ENCODE measurements at places on chromosomes 16 and 17.

DNA sequence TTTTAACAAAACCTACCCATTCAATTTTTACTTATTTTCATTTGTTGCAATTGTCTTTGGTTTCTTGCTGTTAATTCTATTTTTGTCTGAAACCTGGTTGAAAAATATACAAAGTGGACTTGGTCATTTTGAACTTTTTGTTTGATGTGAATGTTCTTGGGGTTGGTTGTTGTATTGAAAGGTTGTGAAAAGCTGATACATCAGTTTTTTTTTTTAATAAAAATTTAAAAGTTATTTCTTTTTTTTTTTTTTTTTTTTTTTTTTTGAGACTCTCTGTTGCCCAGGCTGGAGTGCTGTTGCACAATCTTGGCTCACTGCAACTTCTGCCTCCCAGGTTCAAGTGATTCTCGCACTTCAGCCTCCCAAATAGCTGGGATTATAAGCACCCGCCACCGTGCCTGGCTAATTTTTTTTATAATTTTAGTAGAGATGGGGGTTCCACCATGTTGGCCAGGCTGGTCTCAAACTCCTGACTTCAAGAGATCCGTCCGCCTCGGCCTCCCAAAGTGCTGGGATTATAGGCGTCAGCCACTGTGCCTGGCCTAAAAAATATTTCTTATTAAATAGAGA, 28.9 kb downstream of the WIPF2 start:
- DNase-seq = no peak

GRCh38 chr16:51012396-51012795, 138.7 kb downstream of the SALL1 start:
- DNase-seq = no peak

DNA sequence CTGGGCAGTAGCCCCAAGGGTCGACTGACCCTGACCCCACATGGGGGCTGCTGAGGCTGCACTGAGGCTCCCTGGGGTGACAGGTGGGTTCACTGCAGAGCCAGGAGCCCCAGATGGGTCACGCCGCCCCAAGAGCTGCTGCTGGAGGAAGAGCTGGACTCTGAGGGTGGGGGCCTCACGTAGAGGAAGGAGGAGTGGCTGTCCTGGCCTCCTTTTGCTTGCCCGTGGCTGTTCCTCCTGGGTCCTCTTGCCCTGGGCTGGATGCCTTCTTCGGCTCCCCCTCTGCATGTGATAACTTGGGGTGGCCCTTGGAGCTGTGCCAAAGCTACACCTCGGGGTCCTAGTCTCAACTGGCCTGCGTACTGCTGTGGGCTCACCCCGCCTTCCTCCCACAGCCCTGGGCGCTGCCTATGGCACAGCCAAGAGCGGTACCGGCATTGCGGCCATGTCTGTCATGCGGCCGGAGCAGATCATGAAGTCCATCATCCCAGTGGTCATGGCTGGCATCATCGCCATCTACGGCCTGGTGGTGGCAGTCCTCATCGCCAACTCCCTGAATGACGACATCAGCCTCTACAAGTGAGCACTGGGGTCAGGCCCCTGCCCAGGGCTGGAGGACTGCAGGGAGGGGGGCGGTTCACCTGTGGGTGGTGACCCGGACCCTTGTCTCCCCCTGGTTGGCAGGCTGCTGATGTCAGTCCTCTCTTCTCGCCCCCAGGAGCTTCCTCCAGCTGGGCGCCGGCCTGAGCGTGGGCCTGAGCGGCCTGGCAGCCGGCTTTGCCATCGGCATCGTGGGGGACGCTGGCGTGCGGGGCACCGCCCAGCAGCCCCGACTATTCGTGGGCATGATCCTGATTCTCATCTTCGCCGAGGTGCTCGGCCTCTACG, 1.1 kb upstream of the AMDHD2 start:
- DNase-seq = no peak

DNA sequence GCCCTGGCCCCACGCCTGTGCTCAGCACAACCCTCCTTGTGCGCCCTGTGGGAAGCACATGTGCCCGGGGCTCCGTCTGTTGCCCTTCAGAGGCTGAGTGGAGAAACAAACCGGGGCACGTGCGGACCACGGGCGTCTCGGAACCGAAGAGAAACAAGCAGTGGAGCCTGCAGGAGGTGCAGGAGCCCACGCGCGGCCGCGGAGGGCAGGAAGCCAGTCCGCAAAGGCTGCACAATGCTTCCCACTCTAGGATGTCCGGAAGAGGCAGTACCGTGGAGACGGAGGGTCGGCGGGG, 75.5 kb upstream of the GNG13 start:
- DNase-seq = no peak

DNA sequence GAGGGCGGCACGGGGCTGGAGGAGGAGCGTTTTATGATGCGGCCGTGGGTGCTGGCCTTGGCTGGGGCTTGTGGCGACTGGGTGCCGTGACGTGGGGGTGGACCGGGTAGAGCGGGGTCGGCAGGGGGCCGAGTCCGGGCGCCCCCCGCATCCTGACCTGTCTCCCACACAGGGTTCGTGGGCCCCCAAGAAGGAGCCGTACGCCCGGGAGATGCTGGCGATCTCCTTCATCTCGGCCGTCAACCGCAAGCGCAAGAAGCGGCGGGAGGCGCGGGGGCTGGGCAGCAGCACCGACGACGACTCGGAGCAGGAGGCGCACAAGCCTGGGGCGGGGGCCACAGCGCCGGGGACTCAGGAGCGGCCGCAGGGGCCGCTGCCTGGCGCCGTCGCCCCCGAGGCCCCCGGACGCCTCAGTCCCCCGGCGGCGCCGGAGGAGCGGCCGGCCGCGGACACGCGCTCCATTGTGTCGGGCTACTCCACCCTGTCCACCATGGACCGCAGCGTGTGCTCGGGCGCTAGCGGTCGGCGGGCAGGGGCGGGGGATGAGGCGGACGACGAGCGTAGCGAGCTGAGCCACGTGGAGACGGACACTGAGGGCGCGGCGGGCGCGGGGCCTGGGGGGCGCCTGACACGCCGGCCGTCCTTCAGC, 81.6 kb downstream of the ARHGAP23 start:
- no peak for DNase-seq

- no peak for DNase-seq
These were observed 379.5 kb downstream of the HS3ST4 start for GRCh38 chr16:26071101-26071866.

GRCh38 chr17:77404812-77405581, 264.2 kb downstream of the SEC14L1 start:
- DNase-seq = no peak

DNA sequence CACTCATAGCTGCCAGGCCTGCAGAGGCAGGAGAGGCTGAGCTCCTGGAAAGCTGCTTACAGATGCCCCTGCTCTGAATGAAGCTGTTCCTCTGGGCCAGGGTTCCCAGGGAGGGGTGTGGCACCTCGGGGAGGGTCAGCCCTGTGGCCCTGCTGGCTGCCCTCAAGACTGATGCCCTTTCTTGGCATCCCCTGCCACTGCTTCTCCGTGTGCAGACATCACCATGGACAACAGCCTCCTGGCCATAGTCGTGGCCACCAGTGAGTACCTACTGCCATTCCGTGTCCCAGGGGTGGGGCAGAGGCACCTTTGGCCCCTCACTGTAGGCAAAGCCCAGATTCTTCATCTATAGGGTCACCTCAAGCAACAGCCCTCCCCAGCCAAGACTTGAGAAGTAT, 8.9 kb downstream of the MRPL27 start:
- DNase-seq = no peak

- no peak for DNase-seq
These were observed 96.8 kb downstream of the MAP2K6 start for GRCh38 chr17:69511250-69511649.

DNA sequence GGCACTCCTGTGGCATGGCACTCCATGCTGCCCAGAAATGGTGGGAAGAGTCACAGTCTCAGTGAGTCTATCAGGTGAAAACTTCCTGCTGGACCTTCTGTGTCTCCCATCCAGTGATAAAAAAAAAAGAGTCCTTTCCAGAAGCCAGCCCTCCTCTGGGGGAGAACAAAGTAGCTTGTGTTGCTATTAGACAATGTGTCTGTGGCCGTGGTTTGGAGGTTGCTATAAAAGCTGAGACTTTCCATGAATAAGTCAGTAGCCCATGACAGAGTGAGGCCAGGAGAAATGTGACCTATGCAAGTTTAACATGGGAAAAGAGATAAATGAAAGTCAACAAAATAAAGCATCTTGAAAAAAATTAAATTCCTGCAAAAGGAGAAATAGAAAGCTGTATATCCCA, 250.7 kb upstream of the MON1B start:
- no peak for DNase-seq

DNA sequence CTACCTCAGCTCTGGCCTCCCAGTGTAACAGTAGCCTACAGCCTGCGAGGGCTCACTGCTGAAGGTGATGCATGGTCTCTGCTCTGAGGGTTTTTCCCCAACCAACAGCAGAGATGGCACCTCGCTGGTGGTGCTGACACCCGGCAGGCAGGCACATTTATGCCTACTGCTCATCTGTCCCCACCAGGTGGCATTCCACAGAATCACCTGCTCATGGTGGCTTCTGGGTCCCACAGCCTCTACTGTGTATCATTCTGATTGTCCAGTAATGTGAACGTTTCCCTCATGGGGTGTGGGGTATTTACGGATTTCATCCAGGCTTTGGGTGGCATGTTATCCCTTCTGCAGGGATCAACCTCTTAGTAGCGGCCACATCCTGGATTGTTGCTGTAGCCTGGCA, 331.5 kb downstream of the SNX29 start:
- DNase-seq = no peak

DNA sequence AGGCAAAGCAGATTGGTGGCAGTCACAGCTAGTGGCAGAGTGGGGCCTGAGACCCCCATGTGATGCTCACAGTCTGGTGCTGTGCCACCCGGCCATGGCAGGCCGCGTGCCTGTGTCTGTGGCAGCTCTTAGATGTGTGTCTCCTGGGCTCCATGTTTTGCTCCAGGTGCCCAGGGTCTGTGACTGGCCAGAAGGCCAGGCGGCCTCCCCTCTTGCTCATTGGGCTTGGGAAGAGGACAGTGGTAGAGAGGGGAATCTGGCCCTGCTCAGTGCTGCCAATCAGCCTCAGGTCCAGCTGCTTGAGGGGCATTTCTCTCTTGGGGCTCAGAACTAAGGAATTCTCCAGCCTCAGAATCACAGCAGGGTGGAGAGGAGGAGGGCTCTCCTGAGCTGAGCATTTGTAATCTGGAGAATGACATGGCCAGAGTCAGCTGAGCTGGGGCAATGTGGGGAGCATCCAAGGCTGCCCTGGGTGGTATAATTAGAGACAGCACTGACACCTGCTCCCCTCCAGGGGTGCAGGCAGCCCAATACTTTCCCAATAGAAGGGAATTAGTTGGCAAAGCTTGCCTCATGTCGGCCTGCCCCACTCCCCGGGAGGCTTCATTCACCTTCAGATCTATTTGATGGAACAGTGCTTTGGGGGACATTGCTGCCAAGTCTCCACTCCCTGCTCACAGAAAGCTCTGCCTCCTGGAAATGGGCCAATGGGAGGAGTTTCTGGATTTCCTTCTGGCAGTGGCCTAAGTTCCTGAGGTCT, 2.7 kb upstream of the LASP1NB start:
- peak; percentile 10 for DNase-seq

DNA sequence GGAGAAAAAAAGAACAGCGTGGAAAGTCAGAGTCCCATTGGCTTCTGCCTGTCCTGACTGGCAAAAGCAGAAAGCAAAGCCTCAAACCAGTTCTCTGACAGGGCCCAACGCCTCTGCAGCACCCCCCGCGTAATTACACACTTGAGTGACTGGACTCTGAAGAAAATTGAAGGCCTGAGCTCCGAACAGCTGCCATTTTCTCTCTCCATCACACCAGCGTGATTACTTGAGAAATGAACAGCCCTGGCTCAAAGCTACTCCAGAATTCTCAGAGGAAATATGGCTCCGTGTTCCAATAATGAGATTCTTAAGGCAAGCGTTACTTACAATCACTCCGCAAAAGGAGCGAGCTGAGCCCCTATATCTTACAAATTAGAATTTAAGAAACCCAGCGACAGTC, 142.7 kb upstream of the C17orf78 start:
- DNase-seq = no peak

GRCh38 chr17:57849163-57849873, 526 bp downstream of the MRPS23 start:
- DNase-seq = no peak

DNA sequence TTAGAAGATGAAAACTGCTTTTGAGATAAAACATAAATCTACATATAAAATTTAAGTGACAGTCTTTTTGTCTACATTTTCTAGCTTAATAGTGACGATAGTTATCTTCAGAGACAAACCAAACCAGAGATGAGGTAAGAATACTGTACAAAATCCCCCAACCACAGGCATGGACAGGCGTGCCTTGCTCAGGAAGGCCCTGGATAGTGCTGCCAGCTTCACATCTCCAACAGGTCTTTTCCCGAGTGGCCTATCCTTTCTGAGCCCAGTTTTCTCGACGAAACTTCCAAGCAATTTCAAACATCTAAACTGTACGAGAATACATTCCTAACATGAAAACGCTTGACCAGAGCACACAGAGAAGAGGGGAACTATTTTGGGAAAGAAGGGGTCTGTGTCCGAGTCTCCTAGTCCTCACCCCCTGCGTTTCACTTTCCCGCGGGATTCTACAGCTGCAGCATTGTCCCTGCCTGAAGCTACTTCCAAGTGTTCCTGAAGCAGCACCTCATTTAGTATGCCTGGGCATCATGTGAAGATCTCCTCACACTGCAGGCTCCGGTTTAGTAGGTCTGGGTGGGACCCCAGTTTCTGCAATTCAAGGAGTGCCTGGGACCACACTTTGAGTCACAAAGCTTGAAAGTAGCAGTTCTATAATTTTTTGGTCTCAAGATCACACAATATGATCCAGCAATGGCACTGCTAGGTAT, 37.8 kb downstream of the GNA13 start:
- DNase-seq = no peak

GRCh38 chr16:78574571-78574970, 475.1 kb downstream of the WWOX start:
- DNase-seq = no peak

- no peak for DNase-seq
These were observed 65.7 kb upstream of the LRRC37A3 start for GRCh38 chr17:64984851-64985521.

GRCh38 chr16:85436636-85437165, 176.4 kb upstream of the GSE1 start:
- DNase-seq = no peak

DNA sequence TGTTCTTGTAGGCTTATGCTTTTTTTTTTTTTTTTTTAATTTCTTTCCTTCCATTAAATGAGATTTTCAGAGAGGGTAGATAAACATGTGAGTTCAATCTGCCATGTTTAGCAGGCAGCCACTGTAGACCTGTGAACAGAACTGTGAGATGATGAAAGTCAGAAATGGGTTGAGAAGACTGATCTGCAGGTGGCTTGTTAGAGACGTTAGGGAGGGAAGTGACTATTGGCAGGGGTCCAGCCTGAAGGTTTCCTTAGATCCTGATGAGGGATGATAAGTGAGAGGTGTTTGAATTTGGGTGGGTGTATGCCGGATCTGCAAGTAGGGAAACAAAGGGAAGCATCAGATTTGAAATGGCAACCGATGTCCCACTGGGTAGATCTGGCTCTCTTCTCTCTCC, 157.8 kb downstream of the HS3ST3B1 start:
- no peak for DNase-seq

GRCh38 chr17:40535924-40536294, 29.4 kb downstream of the CCR7 start:
- no peak for DNase-seq

All from C1 segment of cervical spinal cord (tissue), 14 donors.